ENCODE measurements at places on chromosomes 3 and 15.

GRCh38 chr3:8713901-8714759 is 19.5 kb upstream of the CAV3 start:
- no peak for DNase-seq

DNA sequence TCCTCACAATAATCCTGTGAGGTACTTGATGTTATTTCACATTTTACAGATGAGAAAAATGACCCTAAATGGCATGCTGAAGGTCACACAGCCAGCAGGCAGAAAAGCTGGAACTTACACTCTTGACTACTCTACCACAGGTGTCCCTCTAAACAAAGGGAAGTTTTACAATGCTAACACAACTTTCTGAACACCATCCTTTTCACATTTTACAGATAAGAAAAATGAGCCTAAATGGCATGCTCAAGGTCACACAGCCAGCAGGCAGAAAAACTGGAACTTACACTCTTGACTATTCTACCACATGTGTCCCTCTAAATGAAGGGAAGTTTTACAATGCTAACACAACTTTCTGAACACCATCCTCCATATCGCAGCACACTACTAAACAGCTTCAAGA is 35.6 kb downstream of the TMCC1 start:
- no peak for DNase-seq

- no peak for DNase-seq
These were observed 13.4 kb downstream of the DHX36 start for GRCh38 chr3:154310840-154311239.

- no peak for DNase-seq
These were observed 9.8 kb downstream of the HEG1 start for GRCh38 chr3:125045965-125046364.

- DNase-seq: no peak
These were observed 4.7 kb upstream of the KPNA4 start for GRCh38 chr3:160569894-160570652.

- DNase-seq: no peak
These were observed 102.4 kb upstream of the TUSC7 start for GRCh38 chr3:116607205-116607604.

DNA sequence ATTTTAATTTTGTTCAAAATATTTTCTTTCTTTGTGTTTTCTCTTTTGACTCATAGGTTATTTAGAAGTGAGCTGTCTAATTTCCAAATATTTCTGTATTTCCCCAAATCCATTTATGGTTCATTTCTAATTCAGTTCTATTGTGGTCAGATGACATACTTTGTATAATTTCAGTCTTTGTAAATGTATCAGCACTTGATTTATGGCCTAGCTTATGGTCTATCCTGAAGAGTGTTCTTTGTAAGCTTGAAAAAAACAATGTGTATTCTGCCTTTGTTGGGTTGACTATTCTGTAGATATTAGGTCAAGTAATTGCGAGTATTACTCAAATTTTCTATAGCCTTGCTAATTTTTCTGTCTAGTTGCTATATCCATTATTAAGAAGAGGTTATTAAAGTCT is 311.2 kb downstream of the OCA2 start:
- no peak for DNase-seq

GRCh38 chr3:123511726-123512125 is 62.8 kb upstream of the ADCY5 start:
- no peak for DNase-seq

- DNase-seq: peak; percentile 13
These were observed at the start of gene RASGRP1 for GRCh38 chr15:38564557-38565286. TSS of gene RASGRP1 (minus strand) at chr15:38564814. CDS start at chr15:38564628, 186 bp downstream.

DNA sequence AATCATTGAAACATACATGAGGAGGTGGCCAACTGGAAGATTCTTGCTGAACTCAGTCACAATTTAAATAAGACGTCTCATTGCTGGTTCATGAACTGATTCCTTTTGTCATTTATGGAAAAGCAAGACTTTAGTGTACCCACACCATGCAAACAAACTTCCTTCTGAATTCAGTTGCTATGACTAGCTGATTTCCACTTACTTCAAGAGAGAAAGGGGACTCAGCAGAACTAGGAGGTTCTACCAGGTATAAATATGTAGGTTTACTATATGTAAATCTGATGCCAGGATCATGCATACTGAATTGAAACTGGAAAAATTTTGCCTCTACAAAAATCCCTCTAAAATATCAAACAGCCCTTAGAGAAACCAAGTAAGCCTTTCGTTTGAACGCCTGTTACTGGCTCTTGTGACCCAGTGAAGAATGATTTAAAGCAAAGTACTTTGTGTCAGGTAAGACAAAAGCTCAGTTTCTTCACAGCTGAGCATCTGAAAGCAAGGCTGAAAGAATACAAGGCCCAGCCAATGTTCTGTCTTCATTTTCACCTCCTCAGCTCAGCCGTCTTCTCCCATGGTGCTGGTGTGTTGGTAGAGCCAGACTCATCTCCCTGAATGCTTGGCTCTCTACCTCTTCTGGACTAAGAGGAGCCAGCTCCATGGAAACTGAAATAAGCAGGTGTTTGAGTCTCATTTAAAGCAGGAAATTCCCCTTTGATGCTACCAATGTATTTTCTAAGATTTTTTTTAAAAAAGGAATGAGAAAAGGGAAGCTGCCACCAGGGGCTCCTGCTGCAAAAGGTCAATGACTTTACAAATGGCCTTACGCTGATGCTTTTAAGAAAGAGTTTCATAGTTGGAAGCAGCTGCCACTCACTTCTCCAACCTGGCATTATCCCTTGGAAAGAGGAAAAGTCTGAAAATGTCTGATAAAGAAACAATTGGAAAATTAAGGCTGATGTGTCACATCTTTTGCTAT is 301.6 kb downstream of the EFHB start:
- no peak for DNase-seq

DNA sequence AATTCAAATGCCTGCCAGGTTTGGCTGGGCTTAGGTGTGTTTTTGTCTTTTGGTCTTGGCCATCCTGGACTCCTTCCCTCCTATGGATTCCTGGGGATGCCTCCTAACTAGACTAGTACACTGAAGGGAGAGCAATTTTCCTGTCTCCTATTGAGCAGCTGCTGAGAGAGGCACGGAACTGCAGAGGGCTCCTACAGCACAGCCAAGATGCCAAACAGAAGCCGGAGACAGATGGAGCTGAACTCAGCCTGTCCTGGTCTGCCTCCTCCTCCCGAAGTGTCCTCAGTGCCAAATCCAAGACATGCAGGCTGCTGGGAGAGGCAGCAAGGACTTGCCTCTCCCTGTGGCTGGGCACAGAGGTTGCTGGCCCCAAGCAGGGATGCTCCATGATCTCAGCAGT is 256.6 kb upstream of the PROK2 start:
- DNase-seq: no peak

DNA sequence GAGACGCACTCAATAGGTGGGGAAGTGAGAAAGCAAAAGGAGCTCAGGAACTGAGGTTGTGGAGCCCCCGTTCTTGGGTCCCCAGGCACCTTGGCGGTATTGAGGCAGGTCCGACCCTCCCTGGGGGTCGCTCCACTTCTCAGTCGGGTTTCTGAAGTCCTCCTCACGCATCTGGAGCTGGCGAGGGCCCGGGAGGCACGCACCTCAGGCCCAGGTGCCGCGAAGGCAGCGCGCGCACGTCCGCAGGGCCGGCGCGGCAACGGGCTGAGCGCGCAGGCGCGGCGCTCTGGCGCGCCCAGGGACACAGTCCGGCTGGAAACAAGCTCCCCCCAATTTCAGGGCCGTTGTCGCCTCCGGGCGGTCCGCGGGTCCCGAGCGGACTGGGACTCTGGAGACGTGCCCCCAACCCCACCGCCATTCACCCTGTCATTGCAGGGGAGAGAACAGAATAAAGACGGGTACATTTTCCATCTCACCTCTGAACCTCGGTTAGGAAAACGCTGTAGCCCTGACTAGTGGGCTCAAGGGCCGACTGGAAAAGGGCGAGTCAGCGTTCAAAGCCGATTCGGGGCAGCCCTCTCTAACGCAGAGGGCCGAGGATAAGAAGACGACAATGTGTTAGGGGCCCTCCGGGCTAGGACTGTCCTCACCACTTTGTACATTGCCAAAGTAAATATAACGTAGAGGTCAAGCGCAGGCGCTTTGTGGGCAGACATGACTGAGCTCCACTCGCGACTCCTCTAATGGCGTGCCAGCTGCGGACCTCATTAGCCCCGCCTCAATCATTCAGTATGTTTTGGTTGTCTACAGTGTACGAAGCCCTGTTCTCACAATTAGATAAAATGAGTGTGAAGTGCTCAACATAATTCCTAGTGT is at the start of gene ZNF770:
Gene ZNF770, minus strand, starts transcription at position 261 of the 876 bp plus-strand sequence. CDS start 4,853 bp downstream, outside the sequence.
- DNase-seq: peak; percentile 68

- DNase-seq: no peak
These were observed 125.9 kb upstream of the SLC7A14 start for GRCh38 chr3:170711786-170712185.

- peak; percentile 58 for DNase-seq
These were observed 226.6 kb upstream of the AZI2 start for GRCh38 chr3:28575100-28575745.

- DNase-seq: no peak
These were observed 6.9 kb downstream of the MUC13 start for GRCh38 chr3:124927574-124928045.

- DNase-seq: no peak
These were observed 35.3 kb downstream of the ZBTB38 start for GRCh38 chr3:141403576-141403975.

DNA sequence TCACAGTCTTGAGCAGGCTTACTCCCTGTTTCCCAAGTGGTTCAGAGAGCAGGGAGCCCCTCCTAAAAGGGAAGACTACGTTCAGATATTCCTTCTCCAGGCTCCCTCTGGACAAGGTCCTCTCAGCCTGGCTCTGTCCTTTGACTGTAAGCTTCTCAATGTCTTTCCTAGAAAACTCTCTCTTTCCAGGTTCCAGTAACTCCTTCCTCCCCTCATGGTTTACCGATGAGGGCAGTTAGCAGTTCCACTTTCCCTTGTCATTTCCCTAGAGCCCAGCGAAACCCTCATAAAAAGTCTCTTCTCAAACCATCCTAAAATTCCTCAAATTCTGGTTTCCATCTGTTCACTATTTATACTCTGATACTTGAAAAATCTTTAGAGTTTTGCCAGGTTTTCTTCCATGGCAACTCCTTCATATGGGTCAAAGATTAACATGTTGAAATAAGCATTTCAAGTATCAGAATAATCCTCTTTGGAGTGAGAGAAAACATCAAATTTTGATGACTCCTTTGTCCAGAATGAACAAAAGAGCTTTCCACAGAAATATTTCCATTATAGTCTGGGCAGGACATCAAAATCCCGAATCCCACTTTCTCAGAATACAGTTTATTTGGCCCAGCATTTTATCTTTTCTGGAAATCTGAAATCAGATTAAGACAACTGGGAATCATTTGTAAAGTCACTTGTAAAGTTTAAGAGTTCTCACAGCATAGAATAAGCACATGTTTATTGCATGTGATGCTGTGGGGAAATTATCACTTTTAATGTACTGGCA is 599.4 kb downstream of the UNC13C start:
- no peak for DNase-seq

GRCh38 chr3:175749981-175750380 is 890.8 kb downstream of the NAALADL2 start:
- no peak for DNase-seq

DNA sequence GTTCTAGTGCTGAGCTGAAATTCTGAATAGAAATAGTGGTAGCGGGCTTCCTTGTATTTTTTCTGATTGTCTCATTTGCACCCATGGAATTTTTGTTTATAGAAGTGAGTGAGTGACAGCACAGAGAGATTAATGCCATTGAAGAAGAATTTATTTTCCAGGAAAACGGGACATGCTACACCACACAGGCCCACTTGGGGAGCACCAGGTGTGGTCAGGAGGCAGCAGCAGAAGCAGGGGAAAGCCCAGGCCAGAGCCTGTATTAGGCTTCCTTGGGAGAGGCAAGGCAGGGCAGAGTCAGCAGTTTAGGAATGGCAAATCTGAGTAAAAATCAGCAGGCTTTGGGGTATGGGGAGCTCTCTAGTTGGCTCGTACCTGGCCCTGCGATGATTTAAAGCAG is 88.4 kb upstream of the ATP11B start:
- DNase-seq: peak; percentile 26

DNA sequence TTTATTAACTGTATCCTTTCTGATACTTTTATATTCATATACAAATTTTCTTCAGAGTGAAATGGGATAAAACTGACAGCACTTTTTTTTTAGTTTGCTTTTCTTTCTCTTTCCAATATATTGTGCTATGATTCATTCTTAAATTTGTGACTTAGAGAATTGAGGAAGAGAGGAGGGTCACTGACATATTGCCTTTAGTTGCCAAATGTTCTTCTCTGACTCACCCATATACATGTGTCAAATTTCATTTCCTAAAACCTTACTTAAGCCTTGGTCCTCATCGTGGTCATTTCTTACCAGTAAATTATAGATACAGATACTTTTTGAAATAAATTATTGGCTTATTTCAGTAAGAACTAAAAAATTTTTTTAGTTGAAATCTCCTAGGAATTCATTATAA is 53.9 kb downstream of the CLASP2 start:
- DNase-seq: no peak

GRCh38 chr3:147391781-147392624 is 14.3 kb downstream of the ZIC4 start:
- DNase-seq: no peak

GRCh38 chr3:45939341-45939771 is 3.9 kb upstream of the CXCR6 start:
- DNase-seq: no peak

DNA sequence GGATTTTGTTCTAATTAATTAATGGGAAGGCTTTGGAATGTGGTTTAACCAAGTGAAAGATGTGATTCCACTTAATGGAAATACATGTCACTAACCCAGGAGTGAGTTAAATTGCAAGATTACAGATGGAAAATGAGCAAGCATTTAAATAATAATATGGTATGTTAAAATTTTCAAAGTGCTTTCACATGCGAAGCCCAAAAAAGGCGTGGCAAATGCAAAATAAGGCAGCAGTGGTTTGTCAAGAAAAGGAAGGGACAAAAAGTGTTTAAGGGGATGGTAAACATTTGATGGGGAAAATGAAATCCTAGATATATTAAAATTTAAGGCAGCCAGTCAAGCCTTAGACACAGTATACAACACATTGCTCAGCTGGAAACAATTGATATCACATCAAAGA is 2.9 kb downstream of the TICRR start:
- no peak for DNase-seq

GRCh38 chr3:99755831-99756230 is 61.8 kb upstream of the CMSS1 start:
- no peak for DNase-seq

GRCh38 chr3:150729682-150730360 is 26.1 kb upstream of the ERICH6 start:
- no peak for DNase-seq

GRCh38 chr15:48190932-48191573 is 412 bp upstream of the CTXN2 start:
- no peak for DNase-seq

DNA sequence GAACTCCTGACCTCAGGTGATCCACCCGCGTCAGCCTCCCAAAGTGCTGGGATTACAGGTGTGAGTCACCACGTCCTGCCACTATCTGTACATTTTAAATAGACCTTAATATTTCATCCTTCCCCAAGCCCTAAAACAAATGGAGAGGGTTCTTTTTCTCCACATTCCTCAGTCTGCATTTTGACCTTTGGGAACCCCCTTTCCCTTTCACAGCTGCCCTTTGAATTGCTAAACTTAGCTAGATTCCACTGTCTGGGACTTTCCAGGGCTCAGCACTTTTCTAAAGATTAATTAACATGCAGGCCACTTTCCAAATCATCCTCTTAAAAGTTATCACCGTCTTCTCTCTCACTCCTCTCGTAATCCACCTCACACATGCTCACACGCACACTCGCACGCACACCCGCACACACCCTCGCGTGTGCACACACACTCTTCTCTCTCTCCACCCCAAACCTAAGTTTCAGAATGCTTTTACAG is 124.2 kb downstream of the TMCO5A start:
- no peak for DNase-seq

GRCh38 chr3:76040946-76041345 is 255.6 kb upstream of the ZNF717 start:
- no peak for DNase-seq
